Effector CD8-positive, alpha-beta T cell (primary cell): ENCODE measurements at places on chromosomes 13 and 19.

DNA sequence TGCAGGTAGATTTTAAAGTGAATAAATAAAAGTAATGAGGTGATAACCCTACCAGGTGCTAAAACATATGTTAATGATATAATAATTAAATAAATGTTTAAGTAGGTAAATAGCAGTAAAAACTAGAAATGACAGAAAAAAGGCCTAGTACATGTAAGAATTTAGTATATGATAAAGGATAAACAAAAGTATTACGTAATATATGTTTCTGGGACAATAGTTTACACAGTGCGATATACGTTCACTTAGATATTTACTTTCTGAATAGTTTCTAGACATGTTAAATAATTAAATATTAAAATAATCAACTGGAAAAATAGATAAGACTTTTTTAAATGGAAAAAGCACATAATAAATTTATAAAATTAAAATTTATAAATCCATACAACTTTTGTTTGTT, 340.9 kb downstream of the LIG4 start:
- DNase-seq = no peak

- DNase-seq = no peak
These were observed 1.3 kb downstream of the BBC3 start for GRCh38 chr19:47229676-47230053.

- no peak for DNase-seq
These were observed 22.1 kb downstream of the ADPRHL1 start for GRCh38 chr13:113431171-113431570.

- DNase-seq = no peak
These were observed 58.0 kb upstream of the IRS2 start for GRCh38 chr13:109844396-109844795.

DNA sequence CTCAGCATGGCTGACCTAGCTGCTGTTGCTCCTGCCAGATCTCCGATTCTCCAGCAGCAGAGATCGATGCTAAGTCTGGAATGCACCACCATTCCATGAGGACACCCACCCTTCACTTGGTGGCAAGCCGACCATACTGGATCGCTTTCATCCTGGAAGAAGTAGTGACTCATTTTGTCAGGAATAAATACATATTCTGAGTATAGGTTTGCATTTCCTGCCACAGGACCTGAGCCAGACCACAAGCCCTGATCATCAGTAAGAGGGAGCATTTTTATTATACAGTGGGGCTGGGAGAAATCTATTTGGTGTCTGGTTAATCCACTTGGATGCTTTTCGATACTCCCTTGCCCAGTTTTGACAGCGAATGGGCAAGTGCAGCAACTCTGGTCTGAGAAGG, 10.9 kb upstream of the KCTD15 start:
- DNase-seq = no peak

DNA sequence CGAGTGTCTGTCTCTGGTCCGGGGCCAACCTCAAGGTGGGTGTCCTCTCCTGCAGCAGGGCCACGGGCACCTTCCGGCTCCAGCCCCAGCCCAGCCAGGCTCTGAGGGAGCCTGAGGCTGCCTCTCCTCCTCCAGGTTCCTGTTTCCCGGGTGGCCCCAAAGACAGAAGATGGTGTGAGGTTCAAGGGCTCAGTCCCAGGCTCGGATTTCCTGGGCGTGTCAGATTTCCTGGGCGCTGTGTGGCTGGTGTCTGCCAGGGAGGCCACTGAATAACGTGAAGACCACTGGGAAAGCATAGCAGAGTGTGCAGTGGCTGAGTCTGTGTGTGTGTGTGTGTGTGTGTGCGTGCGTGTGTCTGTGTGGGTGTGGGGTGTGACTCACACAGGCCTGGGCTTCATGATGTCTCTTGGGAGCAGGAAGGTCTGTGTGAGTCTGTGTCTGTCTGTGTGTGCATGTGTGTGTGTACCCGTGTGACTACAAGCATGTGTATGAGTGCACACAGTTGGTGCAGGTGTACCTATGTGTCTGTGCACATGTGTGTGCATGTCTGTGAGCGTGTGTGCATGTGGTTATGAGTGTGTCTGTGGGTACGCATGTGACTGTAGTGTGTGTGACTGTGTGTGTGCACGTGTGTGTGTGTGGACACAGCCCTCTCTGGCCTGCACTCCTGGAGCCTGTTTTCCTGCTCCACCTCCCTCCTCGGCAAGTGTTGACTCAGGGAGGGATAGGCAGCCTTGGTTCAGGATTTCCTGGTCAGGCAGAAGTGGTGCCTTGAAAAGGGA, 28.3 kb downstream of the CEBPA start:
- no peak for DNase-seq

- DNase-seq = no peak
These were observed 31.1 kb upstream of the SEMA6B start for GRCh38 chr19:4590559-4590958.

- no peak for DNase-seq
These were observed 92.5 kb upstream of the KL start for GRCh38 chr13:32923725-32924124.

DNA sequence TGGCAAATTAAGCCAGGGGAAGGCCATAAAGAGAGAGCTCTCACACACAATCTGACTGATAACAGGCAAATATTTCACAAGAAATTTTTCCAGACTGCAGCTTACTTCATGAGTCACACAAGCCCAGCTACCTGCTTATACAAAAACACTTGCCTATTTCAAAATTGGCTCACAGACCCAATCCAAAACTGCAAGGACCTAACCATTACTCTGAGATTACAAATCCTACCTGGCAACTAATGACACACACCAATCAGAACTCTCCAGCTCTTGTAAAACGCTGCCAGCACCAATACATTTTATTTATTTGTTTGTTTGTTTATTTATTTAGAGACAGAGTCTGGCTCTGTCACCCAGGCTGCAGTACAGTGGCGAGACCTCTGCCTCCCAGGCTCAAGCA, 18.1 kb upstream of the ZFP82 start:
- no peak for DNase-seq

GRCh38 chr19:23071147-23071511, 45.7 kb upstream of the ZNF730 start:
- DNase-seq = no peak

GRCh38 chr13:99640260-99640659, 139.0 kb downstream of the TM9SF2 start:
- no peak for DNase-seq

DNA sequence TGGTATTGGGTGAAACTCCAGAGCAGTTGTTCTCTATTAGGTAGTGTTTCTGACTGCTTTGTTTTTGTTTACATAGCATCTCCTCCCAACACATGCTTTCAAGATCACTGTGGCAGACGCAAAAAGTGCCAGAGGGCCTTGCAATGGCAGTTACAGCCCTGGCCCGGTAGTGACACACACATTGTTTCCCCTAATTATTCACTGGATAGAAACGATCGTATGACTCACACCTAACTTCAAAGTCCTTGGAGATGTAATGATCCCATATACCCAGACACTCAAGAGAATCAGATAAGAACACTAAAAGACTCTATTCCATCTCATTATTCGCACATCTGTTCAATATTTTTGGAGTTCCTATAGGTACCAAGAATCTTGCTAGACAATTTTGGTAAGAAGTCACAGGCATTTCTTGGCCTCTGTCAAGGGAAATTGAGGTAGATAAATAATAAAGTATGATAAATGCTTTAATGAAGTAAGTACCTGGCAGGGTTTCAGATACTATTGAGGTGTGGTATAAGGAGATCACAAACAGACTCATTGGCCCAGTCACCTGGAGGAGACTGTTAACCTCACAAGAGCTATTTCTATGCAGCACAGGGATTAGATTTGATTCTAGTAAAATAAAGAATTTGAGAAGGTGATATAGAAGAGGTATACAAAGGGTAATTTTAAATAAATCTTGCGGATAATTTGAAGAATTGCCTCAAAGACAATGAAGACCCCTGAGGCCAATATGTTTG, 485.3 kb downstream of the SLITRK6 start:
- no peak for DNase-seq

GRCh38 chr13:57425531-57425930, 206.0 kb upstream of the PCDH17 start:
- no peak for DNase-seq

DNA sequence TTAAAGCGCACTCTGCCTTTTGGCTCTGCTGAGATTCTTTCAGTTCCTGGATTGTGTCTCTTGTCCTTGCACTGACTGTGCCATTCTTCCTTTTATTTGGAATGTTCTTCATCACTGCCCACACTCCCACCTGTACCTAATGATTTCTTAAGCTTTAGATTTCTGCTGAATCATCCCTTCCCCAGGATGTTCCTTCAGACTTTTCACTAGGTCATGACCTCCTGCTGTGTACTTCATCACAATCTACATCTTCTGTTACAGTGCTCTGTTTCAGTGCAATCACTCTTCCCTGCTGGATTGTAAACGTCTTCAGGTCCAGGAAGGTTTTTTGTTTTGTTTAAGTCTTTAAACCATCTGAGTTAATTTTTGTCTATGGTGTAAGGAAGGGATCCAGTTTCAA, 281.0 kb downstream of the ATP8A2 start:
- no peak for DNase-seq

- DNase-seq = no peak
These were observed 125.6 kb upstream of the FRY start for GRCh38 chr13:31905961-31906360.

DNA sequence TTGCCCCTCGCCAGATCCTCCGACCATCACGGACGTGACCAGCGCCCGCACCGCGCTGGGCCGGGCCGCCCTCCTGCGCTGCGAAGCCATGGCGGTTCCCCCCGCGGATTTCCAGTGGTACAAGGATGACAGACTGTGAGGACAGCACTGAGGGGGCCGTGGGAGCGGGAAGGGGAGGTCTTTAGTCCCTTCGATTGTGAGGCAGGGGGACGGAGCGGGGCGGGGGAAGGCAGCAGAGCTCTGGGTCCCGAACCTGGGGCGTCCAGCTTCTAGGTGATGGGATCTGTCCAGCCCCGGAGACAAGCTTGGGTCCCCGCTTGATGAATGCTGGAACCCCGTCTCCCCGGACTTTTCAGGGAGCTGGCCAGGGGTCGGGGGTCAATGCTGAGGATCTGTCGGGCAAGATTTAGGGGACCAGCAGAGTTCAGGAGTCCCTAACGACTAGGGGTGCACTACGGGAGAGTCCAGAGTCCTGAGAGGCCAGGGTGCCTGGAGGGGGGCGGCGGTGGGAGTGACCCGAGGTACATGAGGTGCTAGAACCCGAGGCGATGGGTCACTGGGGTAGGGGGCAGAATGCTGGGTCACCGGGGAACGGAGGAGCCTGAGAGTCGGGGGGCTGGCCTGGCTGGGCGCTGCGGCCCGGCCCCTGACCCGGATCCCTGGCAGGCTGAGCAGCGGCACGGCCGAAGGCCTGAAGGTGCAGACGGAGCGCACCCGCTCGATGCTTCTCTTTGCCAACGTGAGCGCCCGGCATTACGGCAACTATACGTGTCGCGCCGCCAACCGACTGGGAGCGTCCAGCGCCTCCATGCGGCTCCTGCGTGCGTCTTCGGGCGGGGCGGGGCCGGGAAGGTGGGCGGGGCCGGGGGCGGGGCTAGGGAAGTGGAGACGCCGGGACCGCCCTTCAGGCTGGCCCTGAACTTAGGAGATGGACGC, 14.6 kb downstream of the VSIG10L start:
- peak; percentile 24 for DNase-seq

GRCh38 chr19:18013210-18014111, 5.5 kb downstream of the ARRDC2 start:
- DNase-seq = no peak

- no peak for DNase-seq
These were observed 194.6 kb downstream of the KLF12 start for GRCh38 chr13:73939603-73940002.

DNA sequence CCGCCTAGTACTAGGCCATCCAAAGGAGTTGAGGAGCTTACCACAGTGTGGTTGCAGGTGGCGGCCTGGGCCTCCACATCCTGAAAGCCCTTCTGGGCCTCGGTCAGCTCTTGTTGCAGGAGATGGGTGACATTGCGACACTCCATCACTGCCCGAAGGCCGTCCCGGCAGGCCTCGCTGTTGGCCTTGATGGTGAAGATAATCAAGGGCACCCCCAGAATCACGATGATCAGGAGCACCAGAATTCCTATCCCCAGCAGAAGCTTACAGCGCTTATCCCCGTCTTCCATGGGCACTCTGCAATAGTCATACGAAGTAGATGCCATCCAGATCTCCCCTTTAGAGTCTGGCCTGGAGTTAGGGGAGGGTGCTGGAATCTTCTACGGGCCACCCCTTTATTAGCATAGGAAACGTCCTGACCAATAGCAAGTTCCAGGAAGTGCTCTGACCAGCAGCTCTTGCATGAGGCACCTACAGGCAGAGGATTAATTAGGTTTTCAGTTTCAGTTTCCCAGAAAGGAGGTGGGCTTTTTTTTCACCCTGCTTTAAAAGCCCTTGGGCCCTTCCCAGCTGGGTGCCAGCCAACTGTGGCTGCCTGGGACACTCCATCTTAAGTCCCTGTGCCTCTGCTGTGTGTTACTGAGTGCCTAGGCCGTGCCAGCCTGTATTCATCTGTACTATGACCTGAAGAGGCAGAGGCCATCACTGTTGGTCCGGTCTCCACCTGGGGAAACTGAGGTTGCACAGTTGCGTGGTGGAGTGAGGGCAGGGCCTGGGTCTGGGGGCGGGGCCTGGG, at the start of gene BST2:
TSS of gene BST2 (minus strand) at position 381 of the 796 bp plus-strand sequence. CDS start at position 326, 55 bp downstream.
- peak; percentile 37 for DNase-seq

DNA sequence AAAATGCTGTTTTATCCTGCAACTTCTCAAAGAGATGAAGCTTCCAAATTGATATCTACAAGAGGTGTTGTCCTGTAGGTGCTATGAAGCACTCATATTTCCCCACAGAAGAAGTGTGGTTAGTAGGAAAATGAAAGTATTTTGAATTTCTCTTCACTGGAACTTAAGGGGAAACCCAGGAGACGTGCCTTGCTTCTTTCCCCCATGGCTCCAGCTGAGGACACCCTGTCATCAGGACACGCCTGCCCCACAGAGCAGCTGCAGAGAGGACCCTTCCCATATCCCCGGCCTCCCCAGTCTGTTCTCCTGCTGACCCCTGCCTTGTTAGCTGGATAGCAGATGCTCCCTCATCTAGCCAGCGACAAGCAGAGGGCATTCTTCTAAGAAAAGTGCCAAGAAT, 371.3 kb downstream of the COG6 start:
- DNase-seq = no peak

DNA sequence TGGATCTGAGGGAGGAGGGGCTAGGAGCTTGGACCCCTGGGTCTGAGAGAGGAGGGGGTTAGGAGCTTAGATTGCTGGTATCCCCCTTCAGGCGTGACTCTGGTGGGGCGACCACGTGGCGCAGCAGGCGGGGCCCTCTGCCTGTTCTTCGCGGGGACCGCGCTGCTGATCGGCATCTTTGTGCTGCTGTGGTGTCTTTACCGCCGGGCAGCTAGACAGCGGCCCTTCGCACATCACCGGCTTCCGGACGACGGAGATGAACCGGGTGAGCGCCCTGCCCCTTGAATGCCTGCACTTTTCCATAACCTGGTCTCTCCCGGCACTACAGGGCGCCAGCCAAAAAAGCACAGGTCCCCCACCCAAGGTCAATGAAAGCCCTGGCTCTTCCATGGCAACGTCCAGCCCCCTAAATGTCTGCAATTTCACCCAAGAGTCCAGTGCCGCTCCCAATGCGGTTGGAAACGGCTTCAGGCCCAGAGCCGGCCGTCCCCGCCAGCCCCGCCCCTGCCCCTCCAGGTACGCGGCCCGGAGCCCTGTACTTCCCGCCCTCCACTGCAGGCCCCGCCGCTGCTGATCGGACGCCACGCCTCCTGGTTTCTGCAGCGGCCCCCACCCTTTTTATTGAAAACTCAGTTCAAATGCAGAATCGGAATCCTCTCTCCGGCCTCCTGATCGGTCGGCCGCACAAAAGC, 2.8 kb downstream of the GFY start:
- DNase-seq = no peak
